ENCODE measurements at places on chromosomes 16 and 17.

DNA sequence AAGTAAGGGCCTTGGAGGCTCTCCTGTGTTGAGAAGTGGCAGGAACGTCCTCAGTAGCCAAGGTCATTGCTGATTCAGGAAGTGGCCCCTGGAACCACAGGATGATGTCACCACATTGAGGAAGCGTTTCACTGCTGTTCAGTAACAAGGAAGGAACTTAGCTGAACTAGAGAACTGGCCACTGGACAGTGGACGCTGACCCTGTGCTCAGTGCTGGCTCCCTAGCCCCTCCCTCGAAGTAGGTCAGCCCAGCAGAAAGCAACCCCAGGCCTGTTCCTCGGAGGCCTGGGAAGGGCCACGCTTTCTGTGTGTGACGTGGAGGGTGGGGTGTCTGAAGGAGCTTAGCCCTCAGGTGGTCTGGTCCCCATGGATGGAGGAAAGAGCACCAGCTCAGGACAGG is 58.3 kb downstream of the B9D1 start:
- no peaks in the 10 kb centered on the region for H3K27me3 ChIP-seq
- peaks cover 11% of the 10 kb centered on the region for H3K36me3 ChIP-seq
- no peak for DNase-seq
- peaks cover 65% of the 10 kb centered on the region for H3K4me1 ChIP-seq

DNA sequence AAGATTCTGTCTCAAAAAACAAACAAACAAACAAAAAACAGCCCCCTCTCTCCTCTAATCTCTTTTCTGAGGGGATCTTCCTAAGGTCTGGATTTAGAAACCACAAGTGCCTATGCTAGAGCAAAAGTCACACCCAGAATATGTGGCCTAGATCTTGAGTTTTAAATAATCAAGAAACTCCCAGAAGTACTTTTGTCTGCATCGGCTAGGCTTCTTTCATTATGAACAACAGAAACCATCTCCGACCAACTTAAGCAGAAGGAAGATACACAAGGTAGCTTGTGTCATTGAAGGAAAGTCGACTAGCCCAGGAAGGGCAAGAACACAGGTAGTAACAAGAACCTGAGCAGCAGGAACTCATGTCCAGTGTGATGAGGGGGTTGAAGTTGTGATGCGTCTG is 73.9 kb upstream of the KIFC3 start:
- no peak overlapping the region for H3K27ac ChIP-seq
- no peak overlapping the region for H3K4me3 ChIP-seq
- H3K27me3 ChIP-seq, result peaks cover 42% of the 10 kb centered on the region
- no peaks in the 10 kb centered on the region for H3K4me1 ChIP-seq
- no peak for DNase-seq

GRCh38 chr17:71872843-71873485 is 247.9 kb upstream of the SOX9 start:
- no peak overlapping the region for H3K4me3 ChIP-seq
- no peak for DNase-seq
- no peaks in the 10 kb centered on the region for H3K36me3 ChIP-seq
- H3K27ac ChIP-seq, result no peak overlapping the region
- H3K27me3 ChIP-seq, result no peaks in the 10 kb centered on the region

GRCh38 chr16:25210758-25211157 is 6.0 kb upstream of the AQP8 start:
- no peak for DNase-seq
- H3K4me1 ChIP-seq, result no peaks in the 10 kb centered on the region
- no peaks in the 10 kb centered on the region for H3K36me3 ChIP-seq
- no peak overlapping the region for H3K27ac ChIP-seq

- H3K27ac ChIP-seq, result no peak overlapping the region
- H3K4me3 ChIP-seq, result no peak overlapping the region
- H3K27me3 ChIP-seq, result no peaks in the 10 kb centered on the region
- no peak for DNase-seq
- H3K36me3 ChIP-seq, result no peaks in the 10 kb centered on the region
Observed at GRCh38 chr17:60586288-60586974, 13.6 kb upstream of the PPM1D start.
